ENCODE measurements at places on chromosomes 7 and 10.

DNA sequence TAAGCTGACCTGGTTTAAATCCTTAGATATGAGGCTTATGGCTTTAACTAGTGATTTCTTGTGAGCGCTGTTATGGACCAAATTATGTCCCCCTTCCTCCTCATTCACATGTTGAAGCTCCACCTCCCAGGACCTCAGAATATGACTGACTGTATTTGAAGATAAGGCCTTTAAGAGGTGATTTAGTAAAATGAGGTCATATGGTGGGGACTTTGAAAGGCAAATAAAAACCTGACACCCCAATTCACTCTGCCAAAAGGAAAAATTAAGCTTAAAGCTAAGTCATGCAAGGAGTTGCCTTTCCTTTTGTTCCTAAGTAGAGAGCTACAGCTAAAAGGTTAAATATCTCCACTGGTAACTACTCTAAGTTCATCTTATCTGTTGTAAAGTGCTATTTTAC, 36.4 kb upstream of the FIGNL1 start:
- no peak for DNase-seq

DNA sequence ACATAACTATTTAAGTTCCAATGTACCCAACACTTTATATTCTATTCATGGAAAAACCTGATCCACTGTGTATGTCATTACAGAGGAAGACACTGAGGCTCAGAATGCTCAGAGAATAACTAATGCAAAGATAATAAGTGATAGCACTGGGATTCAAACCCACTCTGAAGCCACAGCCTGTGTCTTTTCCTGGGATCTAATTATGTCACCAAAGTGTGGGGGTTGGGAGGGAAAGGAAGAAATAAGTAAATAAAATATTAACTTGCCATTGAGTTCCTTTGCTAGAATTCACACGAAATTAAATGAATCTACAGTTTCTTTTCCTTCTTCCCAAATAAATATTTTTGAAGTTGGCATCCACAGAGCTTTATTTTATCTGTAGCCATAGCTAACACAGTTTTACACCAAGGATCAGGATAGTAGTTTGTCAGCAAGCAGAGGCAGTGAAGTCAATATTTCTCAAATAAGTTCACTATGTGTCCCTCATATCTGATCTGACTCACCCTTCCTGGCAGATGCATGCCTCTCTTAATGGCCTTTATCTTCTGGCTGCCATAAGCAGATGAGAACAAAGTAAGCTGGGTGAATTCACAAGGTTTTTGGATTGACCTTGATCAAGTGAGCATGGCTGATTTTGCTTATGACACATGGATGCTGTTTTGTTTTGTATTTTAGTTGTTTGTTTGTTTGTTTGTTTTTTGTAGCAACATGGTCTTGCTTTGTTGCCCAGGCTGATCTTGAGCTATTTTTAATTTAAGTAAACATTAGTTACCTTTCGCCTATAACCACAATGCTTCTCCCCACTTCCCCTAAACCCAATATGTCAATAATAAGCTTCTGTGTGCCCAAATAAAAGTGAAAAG, 6.3 kb downstream of the RAPGEF5 start:
- peak; percentile 72 for DNase-seq

DNA sequence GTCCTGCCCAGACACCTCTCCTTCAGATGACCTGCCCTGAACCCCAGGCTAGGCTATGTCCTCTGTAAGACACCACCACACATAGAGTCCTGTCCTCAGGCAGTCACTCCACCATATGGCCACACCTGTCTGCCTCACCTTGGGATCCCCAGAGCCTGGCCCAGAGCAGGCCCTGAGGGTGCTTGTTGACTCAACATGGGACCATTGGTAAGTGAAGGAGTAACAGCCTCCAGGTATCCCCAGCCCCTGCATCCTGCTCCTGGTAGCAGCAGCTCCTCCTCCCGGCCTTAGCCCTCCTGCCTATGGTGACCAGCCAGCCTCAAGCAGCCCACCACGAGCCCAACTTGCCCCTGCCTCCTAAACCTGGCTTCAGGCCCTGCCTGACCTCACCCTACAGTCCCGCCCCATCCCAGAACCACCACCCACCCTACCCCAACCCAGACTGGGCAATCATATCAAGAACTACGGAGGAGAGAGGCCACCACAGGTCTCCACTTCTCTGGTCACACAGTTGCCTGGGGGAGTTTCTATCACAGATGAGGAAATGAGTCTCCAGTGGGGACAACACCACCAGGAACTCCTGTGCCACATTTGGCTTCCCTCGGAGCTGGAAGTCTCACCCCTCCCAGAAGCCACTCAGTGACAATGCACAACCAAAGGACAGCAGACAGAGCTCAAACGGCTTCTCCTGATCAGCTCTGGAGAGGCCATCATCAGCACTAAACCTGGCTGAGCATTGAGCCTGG, 136.6 kb downstream of the GRID1 start:
- DNase-seq, result no peak

- DNase-seq, result no peak
Measured at GRCh38 chr7:70620333-70621055, 511.4 kb upstream of the GALNT17 start.

DNA sequence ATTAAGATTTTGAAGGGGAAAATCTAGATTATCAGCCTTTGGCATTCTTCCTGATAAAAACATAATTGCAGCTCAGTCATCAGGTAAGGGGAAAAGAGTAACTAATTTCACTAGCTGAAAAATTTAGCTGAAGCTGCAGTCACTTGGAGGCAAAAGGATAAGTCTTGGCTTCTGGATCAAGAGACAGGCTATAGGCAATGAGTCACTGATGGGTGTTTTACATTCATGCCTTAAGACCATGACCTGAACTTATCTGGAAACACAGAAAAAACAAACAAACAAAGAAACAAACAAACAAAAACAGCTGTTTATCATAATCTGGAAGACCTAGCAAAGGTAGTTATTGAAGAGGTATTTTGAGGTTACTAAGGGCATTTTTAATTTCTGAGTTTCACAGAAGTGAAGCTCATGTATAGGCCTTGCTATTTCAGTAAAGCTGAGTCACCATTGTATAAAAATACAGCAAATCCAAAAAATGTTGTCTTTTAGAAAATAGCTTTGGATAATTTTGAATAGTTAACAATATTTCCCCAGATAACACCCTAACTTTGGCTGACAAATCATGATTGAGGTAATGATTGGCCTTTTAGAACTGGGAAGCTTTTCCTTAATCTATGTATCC, 40.3 kb downstream of the ZNF22 start:
- no peak for DNase-seq

All from ACHN (cell line).